Stimulated activated CD8-positive, alpha-beta memory T cell treated with anti-CD3 and anti-CD28 coated beads, Interleukin-4, amount 100 ng/mL, for 1 hour (primary cell): ENCODE measurements at places on chromosomes 4 and X.

DNA sequence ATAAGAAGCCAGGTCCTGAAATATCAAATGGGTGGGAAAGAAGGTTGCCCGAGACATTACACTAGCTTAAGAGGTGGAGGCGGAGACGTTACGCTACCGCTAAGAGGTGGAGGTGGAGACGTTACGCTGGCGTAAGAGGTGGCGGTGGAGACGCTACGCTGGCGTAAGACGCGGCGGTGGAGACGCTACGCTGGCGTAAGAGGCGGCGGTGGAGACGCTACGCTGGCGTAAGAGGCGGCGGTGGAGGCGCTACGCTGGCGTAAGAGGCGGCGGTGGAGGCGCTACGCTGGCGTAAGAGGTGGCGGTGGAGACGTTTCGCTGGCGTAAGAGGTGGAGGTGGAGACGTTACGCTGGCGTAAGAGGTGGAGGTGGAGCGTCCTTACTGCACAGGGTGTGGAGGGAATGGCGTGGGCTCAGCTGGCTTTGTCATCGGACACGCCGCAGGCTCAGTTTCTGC lies 12.8 kb downstream of the CYP4V2 start:
- DNase-seq: peak; percentile 42

GRCh38 chr4:8403173-8403753 lies 37.3 kb downstream of the ACOX3 start:
- DNase-seq: peak; percentile 13

DNA sequence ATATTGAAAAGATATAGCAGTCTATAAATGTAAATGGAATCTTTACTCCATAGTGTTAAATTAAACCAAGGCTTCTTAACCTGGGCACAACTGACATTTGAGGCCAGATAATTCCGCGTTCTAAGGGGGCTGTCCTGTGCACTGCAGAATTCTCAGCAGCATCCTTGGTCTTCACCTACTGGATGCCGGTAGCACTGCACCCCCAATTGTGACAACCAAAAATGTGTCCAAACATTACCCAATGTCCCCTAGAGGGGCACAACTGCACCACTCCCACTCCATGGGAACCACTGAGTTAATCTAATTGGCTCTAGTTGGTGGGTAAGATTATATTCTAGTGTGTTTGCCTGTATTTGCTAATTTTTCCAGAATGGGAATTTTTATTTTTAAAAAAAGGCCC lies 16.6 kb downstream of the AP1S2 start:
- no peak for DNase-seq

DNA sequence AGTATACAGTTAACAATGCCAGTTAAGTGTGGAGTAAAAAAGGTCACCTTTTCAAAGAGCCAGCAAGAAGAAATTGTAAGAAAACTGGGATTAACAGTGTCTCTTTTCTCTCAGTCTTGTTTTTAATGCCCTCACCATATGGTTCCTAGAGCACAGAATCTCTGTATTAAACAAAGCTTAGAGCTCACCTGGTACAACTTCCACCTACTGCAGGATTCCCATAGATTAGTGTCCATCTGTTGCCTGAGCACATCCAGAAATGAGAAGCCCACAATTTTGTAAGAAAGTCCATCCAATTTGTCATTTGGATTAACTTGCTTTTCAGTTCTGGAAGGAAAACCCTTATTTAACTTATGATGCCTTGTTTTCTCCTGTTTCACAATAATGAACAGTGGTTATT lies 1037.1 kb downstream of the STPG2 start:
- DNase-seq: no peak

DNA sequence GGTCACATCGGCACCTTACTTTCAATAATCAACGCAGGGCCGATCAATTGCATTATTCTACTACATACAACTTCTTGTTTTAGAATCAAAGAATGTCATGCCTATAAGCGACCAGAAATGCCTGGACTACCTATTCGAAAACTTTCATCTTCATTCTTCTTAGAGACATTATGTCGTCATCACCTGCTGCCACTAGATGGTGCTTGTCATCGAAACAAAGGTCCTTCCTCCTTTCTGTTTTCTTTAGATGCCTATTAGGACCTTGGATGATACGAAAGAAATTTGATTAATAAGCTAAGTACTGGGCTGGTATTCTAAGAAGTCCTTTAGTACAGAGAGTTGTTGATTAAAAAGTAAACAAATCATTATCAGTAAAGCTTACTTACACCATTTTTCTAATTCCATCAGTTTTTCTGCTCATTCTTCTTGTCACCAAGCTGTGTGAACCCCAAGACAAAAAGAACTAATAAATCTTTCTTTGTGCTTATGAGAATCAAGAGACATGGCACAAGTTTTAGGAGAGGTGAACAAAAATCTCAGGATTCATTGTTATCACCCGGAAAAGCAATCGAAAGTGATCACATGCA lies 154.5 kb upstream of the SLC4A4 start:
- DNase-seq: no peak

DNA sequence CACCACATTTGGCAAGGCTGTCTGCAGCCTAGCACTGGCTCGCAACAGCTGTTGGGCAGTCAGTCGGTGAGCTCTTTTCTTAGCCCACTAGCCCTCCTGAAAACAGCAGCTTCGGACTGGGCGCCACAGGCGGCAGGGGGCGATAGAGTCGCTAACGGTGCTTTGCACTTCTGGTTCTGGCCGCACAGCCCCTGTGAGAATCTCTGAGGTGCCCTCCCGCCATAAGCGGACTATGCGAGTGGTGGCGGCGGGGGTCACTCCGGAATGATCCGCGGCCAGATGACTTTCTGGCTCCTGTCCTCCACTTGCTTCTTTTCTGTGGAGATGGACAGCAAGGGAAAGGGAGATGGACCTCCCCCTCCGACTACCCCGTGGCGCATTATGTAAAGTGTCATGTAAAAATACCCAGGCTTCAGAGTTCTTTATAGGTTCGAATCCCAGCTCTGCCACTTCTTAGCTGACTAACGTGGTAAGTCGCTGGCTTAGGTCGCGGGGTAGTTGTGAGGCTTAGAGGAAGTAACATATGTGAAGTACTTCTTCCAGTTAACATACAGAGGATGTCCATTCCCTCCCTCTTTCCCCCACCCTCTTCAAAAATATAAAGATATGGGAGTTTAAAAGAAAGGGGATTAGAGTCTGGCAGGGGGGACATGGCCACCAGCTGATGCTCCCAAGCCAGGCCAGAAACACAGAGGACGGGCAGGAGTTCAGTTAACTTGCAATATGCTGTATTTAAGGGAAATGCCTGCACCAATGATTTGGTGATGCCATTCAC lies 11.0 kb downstream of the ARHGAP36 start:
- DNase-seq: no peak

- DNase-seq: peak; percentile 37
These were observed 4.4 kb upstream of the CXorf38 start for GRCh38 chrX:40651620-40652223.

GRCh38 chrX:107701493-107702121 lies 73.3 kb downstream of the PRPS1 start:
- no peak for DNase-seq

- no peak for DNase-seq
These were observed 50.0 kb upstream of the FAM9C start for GRCh38 chrX:13094374-13094773.

- DNase-seq: no peak
These were observed 85.5 kb downstream of the HMX1 start for GRCh38 chr4:8786166-8786565.

DNA sequence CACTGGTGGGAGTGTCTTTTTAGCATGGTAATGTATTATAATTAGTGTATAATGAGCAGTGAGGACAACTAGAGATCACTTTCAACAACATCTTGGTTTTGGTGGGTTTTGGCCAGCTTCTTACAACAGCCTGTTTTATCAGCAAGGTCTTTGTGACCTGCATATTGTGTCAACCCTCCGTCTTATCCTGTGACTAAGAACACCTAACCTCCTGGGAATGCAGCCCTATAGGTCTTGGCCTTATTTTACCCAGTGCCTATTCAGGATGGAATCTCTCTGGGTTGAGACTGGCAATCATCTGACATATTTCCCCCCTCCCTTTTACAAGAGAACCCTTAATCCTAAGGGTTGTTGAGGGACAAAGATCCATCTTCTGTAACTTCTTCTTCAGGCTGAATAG lies 21.9 kb upstream of the ADH4 start:
- DNase-seq: no peak

DNA sequence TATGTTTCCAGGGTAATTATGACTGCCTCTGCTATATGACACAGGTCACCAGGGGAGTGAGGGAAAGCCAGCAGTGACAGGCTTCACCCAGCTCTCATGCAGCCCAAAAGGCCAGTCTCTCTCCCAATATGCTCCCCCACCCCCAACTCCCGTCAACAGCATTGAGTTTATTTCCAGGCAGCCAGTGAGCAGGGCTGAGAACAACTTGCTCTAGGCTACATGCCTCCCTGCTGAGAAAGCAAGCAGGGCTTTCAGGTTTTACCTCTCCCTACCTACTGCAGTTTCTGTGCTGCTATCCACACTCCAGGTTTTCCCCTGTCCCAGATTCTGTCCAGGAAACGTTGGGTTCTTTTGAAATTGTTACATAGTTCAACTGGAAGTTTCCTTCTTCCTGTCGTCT lies 291.4 kb downstream of the PABPC4L start:
- no peak for DNase-seq

DNA sequence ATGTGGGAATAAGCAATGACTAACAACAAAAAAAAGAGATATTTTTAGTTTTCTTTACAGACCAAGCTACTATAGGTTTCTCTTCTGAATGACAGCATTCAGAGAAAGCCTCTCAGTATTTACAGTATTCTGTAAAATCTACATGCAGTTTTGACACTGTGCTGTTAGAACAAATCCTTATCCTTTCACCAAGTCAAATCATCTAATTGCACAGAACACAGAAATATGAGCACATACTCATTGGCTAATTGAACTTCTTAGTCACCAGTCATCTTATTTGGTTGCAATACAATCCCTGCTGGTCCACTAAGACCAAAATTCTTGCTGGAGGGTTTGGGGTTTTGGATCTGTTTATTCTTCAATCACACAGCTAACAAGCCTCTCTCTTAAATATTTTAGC lies 5.7 kb downstream of the ACOT9 start:
- DNase-seq: no peak

- no peak for DNase-seq
These were observed 101.6 kb upstream of the MID1IP1 start for GRCh38 chrX:38699696-38700095.

GRCh38 chrX:144075432-144075831 lies 191.6 kb downstream of the UBE2NL start:
- no peak for DNase-seq

DNA sequence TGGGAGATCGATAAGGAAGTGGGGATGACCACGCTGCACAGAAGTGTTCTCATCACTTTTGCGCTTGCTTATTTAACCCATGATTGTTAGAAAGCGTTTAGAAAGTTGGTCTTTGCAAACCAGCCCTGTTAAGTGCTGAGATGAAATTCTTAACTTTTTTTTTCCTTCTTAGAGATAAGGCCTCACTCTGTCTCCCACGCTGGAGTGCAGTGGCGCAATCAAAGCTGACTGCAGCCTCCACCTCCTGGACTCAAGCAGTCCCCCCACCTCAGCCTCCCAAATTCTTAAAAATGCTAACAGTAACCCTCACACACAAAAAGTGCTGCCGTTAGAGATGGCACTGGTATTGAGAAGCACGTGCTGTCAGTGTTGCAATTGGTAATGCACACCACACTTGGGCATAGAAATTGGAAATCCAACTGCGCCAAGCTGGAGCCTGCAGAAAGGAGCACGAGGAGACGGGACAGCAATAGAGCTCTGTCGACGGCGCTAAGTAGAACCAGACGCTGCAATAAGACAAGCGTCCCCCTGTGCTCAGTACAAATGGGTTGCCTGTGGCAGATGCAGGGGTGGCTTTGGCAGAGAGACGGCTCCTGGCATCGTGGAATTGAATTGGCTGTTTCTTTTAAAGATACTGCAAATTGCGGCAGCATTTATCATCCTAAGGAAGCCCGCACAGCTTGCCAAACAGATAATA lies 113.4 kb downstream of the TBL1X start:
- DNase-seq: no peak
